ENCODE measurements at places on chromosomes 2 and 18. TPM values are rescaled to one million over a fixed set of nuclear protein-coding genes. Genes with fewer than 3 reads are reported as not detected.
A peak's percentile ranks its signal among the peaks of the same experiment; 100 is the strongest.

DNA sequence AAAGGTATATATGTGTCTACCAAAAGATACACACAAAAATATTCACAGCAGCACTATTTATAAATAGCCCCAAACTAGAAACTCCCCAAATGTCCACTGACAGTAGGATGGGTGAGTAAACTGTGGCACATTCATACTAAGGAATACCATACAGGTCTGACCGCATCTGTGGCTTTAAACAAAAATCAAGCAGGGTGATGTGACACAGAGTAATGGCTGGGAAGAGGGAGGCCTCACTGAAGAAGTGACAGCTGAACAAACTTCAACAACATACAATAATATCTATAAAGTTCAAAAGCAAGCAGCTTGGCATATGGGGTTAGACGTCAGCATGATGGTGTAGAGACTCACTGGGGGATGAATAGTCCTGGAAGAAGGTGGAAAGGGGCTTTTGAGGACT, 115.1 kb upstream of the PPP1CB start:
- no peak for DNase-seq

- no peak for DNase-seq
Measured at GRCh38 chr2:168392797-168393196, 63.3 kb upstream of the CERS6 start.

DNA sequence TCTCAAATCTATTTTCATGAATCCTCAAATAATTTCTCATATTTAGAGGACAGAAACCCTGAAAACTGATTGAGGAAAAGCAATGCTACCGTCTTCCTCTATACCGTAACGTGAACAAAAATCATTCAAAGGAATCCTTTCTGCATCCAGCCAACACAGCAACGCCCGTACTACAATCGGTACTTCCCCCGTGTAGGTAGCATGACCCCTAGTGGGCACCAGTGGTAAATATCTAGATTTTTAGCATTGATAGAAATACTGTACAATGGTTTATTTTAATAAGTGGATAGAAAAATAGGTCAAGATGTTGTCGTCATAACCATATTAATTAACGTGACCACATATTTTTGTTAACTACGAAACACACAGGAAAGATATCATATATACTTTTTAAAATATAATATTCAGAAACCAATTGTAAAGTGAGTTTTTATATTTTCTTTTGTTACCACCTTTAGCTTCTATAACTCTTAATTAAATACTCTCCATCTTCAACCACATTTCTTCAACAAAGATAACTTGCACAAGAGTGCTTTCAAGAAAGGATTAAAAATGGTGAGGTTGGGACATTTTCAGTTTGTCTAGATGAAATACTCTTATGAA, 194.1 kb downstream of the SS18 start:
- peak; percentile 60 for DNase-seq

DNA sequence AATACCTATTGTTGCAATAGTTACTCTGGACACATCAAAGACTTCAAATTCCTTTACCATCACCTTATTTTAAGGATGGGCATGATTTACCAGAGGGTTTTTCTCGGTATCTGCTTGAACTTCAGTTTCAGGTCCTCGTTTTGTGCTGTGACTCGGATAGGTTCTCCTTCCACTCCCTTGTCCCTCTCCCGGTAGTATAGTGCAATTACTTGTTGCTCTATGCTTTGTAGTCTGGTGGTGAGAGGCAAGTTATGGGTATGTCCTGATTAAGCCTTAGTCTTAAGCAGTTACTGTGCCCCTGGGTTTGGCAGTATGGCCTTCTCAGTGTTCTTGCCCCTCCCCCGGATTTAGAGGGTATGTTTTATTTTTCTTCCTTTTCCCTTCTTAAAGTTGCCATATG, 96.6 kb downstream of the RHBDD1 start:
- no peak for DNase-seq

GRCh38 chr2:60962528-60962927, 55.0 kb upstream of the PEX13 start:
- no peak for DNase-seq

DNA sequence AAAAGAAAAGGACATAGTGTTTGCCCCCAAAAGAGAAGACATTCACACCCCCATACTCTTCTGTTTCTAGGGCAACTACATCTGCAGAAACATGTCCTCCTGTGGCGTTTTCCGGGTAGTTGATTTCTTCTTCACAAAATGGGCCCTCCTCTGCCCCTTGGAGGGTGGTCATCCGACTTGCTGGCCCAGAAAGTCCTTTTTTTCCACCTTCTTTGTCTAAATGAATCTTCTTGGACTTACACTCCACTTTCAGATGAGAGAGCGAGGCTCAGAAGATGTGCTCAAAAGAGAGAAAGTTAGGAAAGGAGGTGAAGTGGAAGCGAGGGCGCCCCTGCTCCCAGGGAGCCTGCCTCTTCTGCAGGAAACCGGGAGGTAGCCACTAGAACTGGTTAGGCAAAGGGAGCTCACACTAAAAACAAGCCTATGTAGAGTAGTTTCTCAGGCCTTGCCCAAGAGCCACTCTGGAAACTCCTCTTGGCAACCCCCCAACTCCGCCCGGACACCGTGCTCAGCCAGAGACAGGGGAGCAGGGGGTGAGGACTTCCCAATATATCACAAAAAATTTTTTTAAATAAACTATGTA, 10.2 kb upstream of the SIX3 start:
- no peak for DNase-seq

GRCh38 chr18:68713796-68714195, 1.1 kb downstream of the TMX3 start:
- no peak for DNase-seq

DNA sequence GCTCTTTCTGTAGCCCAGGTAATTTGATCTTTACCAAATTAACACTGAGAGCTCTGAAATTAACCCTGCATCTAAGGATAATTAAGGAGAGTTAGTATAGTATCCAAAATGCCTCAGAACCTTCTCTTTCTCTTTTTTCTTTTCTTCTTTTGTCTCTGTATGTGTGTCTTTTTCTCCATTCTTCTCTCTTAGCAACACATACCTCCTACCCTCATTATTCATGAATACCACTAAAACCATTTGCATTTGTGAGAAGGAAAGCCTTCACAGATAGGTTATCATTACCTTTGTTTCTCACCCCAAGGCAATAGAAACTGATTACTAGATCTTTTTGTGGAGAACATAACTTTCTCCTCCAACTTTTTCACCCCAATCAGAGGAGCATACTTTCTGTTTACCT, 376.5 kb upstream of the NXPH2 start:
- no peak for DNase-seq

DNA sequence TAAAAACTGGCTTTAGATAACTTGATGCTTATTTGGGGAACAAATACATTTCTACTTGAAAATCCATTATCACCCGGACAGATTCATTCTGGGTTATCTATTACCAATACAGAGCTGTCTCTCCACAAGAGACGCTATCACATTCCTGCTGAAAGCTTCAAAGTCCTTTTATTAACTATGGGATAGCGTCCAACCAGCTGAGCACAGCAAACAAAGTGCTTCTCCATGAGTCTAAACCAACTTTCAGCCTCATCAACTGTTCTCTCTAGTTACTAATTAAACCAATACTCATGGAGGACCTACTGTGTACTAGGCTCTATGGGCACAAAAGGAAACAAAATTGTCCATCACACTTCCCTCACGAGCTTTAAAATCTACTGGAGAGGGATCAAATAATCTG, 132.8 kb downstream of the L3MBTL4 start:
- no peak for DNase-seq

DNA sequence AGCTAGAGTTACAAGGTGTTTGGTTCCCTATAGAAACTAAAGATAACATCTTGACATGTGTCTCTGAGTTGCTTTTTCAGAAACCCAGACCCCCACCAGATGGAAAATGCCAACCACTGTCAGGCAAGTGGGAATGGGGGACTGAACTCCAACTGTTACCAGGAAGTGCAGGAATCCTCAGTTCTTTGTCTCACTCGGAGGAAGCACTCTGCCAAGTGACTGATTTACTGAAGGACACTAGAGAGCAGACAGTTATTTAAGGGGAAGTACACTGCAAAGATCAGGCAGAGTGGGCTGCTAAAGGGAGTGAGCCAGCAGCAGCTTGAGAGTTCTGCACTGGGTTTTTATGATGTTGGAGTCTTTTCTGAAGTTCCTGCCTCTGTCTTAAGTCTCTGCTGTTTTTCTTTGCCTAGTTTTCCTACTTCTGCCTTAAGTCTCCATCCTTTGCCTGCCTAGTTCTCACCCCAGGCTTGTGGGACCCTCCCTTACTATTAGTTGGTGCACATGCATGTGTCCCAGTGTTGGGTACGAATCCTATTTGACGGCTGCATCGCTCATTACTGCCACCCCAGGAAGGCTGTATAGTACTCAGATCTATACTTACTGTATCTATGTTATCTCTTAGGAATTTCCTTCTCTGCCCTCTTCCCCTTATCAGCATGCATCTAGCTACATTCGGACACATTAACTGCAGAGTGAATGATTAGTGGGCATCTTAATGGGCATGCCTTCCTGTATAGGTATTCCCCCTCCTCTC, 97.1 kb downstream of the TEX51 start:
- no peak for DNase-seq

GRCh38 chr2:40433736-40434135, 18.2 kb downstream of the SLC8A1 start:
- no peak for DNase-seq

- no peak for DNase-seq
Measured at GRCh38 chr2:63463142-63463541, 125.1 kb downstream of the WDPCP start.

DNA sequence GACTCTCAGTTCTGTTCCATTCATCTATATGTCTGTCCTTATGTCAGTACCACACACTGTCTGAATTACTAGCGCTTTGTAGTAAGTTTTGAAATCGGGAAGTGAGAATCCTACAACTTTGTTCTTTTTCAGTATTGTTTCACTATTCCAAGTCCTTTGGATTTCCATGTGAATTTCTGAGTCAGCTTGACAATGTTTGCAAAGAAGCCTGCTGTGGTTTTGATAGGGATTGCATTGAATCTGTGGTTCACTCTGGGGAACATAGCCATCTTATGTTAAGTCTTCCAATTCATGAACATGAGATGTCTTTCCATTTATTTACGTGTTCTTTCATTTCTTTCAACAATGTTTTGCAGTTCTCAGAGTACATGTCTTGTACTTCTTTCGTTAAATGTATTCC, 15.0 kb downstream of the SLC3A1 start:
- DNase-seq: peak; percentile 33

GRCh38 chr2:191607096-191607495, 70.8 kb upstream of the NABP1 start:
- no peak for DNase-seq

- DNase-seq: no peak
Measured at GRCh38 chr2:133992454-133992853, 261.4 kb upstream of the MGAT5 start.

- no peak for DNase-seq
Measured at GRCh38 chr2:3386448-3386958, 7.0 kb downstream of the TRAPPC12 start.

- no peak for DNase-seq
Measured at GRCh38 chr18:77105680-77106079, 26.9 kb downstream of the MBP start.

- DNase-seq: no peak
Measured at GRCh38 chr18:6297875-6298274, 116.8 kb downstream of the L3MBTL4 start.

DNA sequence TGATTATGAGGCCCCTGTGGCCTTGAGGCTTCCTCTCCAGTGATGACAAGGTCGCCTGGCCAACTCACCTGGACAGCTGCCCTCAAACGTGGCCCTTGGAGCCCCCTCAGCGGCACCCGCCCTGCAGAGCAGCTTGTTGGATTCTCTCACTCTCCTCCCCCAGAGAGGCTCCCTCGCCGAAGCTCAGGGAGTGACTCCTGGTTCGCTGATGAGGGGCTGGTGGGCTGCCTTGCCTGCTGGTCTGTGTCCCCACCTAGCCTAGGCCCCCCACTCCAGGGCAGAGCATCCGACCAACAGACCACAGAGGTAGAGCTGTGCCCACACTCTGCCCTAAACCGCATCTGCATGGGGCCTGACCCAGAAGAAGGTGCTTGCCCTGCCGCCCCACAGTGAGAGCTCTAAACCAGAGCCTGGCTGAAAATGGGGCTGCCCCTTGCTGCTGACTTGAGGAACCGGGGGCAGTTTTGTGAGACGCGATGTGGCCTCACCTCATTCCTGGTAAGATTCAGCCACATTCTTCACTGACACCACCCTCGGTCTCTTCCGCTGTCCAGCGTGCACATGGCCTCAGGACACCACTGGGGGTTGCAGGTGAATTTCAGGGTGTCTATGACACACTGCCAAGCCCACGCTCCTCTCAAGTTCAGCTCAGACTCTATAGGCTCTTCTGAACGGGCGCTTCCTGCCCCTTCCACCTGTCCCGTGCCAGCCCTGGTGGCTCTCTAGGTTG, 131.6 kb downstream of the CABLES1 start:
- no peak for DNase-seq

- DNase-seq: no peak
Measured at GRCh38 chr2:41940745-41941063, 107.1 kb upstream of the PKDCC start.

DSG1 gene
- total RNA-seq: 0.02 TPM

RNF152 gene
- total RNA-seq: 4.8 TPM

ANKRD62 gene
- not detected for total RNA-seq

DYNAP gene
- total RNA-seq: not detected

MSH2 gene
- 44.1 TPM for total RNA-seq

HRH4 gene
- total RNA-seq: not detected

CD8B gene
- total RNA-seq: not detected

CRYGD gene
- not detected for total RNA-seq

C18orf54 gene
- total RNA-seq: 4.4 TPM

UGT1A6 gene
- 2.6 TPM for total RNA-seq

GCG gene
- not detected for total RNA-seq

PAIP2B gene
- total RNA-seq: 1.7 TPM

PAX8 gene
- not detected for total RNA-seq

Data from H4 (cell line).